ENCODE measurements at places on chromosomes 4 and X.

GRCh38 chr4:63526251-63526650 is 883.0 kb downstream of the TECRL start:
- no peak for DNase-seq

- DNase-seq = no peak
Observed at GRCh38 chr4:2624782-2625530, 88.5 kb downstream of the FAM193A start.

- no peak for DNase-seq
Observed at GRCh38 chrX:20672476-20672875, 405.8 kb upstream of the RPS6KA3 start.

DNA sequence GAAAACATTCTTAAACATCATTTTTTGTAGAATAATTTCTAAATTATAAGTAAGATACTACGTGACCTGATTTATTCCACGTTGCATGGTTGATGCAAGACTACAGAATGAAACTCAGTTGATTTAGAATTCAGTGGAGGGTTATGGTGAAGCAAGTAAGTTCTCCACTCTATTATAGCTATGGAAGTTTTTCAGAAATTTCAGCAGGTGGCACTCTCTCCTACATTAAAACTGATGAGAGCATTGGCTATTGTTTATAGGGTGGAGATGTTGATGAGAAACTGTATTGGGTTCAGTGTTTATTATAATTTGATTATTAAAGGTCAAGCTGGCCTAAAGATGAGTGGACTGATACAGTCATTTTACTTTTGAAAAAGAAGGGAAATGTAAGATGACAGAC is 88.0 kb downstream of the FNIP2 start:
- no peak for DNase-seq

DNA sequence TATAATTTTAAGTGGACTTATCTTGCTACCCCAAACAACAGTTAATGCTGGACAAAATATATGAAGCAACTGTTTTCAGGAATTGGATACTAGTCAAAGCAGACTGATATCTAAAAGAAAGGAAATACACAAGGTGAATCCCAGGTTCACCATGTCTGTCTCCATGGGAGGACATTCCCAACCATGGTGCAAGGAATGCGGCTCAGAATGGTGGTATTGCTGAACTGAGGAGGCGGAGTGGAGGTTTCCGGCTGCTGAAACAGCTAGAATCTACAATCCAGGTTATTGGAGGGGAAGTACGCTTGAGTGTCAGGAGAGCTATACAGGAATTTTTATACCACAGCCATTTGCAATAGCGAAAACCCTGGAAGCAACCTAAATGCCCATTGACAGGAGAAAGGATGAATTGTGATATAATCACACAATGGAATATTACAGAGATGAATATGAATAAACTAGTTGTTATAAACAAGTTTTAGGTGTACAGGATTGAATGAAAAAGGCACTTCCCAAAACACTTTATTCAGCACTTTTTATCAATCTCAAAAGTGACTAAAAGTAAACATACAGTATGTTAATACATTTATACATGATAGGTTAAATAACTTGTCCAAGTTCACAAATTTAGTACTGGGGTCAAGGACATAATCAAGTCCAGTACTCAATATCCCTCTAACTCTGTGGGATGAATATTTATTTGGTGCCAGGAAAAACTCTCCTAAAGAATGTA is 9.0 kb downstream of the HMGB2 start:
- no peak for DNase-seq

DNA sequence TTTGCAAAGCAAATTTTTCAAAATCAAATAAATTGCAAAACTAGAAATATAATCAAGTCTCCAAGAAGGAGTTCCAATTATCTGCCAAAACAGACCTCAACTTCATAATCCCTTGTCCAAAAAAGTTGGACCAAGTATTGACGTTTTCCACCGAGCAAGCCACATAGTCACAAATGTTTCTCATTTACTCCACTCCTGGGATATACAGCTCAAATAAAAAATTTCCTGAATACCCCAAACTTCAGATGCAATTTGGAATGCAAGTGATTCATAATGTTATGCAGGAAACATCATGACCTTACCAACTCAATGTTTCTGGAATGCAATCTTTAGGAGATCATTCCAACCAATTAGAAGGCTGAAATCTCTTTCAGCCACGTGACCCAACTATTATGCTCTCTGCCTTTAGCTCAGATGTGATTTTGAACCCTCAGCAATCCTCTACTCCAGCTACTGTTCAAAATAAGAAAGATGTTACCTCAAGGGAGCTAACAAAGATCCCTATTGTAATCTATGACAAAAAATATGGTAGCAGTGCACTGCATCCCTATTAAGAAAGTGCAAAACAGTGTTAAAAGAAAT is 72.4 kb downstream of the PRDM5 start:
- DNase-seq = no peak

DNA sequence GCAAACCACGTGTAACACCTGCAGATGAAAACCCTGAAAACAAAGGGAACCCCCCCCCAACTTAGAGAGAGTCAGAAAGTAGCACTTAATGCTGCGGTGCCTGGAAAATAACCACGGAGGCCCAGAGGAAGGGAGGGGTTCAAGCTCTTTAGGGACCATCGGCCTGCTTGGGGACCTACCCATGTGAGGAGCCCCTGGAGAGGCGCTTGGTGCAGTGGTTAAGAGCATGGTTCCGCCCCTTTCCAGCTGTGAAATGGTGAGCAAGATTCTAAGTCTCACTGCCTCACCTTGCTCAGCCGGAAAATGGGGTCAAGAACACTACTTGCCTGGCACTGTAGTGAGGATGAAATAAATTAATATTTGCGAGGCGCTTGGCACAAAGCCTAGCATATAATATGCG is 13.8 kb downstream of the SLC25A5 start:
- DNase-seq = no peak

- no peak for DNase-seq
Observed at GRCh38 chrX:69236641-69237040, 71.4 kb upstream of the PJA1 start.

DNA sequence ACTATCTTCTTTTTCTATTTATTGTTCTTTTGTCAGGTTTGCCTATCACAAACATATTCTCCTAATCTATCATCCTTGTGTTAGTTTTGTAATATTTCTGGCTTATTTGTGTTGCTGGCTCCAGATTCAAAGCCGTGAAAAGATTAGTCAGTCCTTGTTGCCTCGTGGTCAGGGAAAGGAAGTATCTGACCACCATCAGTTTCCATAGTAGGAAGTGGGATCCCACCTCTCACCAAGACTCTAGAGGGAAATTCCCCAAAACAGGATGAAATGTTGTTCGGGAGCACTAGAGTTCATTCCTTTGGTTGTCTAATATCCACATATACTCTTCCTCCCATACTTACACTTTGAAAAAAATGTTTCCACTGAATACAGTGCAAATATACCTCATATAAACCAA is 131.0 kb upstream of the HUWE1 start:
- no peak for DNase-seq

DNA sequence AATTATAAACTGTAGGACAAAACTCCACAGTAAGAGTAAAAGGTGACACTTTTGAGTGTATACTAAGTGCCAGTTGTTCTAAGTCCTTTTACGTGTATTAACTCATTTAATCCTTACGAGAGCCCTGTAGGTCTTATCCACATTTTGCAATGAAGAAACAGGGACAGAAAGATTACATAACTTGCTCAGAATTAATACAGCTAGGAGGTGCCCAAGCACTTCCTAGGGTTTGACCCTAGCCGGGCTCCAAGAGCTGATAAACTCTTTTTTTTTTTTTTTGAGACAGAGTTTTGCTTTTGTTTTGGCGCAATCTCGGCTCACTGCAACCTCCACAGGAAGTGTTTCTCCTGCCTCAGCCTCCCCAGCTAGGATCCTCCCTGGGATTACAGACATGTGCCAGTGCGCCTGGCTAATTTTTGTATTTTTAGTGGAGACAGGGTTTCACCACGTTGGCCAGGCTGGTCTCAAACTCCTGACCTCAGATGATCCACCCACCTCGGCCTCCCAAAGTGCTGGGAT is 110.4 kb downstream of the UBE2K start:
- DNase-seq = no peak

DNA sequence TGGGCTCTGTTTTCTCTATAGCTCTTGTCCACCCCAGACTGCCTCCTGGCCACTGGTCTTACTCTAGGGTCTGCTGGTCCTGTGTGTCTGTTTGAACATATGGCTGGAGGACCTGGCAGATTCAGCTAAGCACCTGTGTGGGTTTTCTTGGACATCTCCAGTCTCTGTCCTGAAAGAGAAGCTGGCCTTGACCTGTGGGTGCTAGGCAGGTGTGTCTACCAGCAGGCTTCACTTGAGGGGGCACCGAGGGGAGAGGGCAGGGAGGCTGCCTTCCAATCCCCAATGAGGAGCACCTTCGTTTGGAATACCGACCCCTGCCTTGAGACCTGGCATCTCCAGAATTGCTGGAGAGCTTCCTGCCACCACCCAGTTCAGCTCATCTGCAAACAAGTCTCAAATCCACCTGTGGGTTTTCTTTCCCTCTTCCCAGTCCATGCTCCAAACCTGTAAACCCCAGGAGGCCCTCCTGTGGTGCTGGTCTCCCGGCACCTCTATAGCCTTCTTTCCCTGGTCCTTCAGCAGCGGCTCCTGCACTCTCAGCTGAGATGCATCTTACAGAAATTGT is 45.2 kb downstream of the HTRA3 start:
- no peak for DNase-seq

DNA sequence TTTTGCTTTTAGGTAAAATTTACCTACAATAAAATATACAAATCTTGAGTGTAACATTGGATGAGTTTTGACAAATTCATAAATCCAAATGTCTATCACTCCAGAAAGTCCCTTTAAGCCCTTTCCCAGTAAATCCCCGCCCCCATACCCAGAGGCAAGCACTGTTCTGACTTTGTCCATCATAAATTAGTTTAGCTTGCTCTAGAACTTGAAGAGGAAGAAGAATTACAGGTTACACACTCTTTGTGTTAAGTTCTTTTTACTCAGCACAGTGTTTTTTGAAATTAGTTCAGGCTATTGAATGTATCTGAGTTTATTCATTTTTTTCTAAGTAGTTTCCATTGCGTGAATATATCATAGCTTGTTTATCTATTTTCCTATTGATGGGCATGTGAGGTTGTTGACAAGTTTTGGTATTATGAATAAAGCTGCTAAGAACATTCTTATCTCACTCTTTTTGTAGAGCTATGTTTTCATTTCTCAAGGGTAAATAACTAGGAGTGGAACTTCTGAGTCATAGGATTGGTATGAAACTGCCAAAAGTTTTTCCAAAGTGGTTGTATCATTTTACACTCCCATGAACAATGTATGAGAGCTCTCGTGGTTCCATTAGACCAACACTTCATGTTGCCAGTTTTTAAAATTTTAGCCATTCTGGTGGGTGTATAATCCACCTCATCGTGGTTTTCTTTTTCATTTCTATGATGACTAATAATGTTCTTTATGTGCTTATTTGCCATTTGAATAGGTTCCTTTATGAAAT is 22.4 kb upstream of the HPSE start:
- no peak for DNase-seq

GRCh38 chrX:41317477-41318208 is 16.3 kb upstream of the DDX3X start:
- no peak for DNase-seq

GRCh38 chr4:81663368-81663767 is 191.7 kb upstream of the RASGEF1B start:
- no peak for DNase-seq

- DNase-seq = no peak
Observed at GRCh38 chrX:69374569-69374968, 129.6 kb upstream of the NALF2 start.

DNA sequence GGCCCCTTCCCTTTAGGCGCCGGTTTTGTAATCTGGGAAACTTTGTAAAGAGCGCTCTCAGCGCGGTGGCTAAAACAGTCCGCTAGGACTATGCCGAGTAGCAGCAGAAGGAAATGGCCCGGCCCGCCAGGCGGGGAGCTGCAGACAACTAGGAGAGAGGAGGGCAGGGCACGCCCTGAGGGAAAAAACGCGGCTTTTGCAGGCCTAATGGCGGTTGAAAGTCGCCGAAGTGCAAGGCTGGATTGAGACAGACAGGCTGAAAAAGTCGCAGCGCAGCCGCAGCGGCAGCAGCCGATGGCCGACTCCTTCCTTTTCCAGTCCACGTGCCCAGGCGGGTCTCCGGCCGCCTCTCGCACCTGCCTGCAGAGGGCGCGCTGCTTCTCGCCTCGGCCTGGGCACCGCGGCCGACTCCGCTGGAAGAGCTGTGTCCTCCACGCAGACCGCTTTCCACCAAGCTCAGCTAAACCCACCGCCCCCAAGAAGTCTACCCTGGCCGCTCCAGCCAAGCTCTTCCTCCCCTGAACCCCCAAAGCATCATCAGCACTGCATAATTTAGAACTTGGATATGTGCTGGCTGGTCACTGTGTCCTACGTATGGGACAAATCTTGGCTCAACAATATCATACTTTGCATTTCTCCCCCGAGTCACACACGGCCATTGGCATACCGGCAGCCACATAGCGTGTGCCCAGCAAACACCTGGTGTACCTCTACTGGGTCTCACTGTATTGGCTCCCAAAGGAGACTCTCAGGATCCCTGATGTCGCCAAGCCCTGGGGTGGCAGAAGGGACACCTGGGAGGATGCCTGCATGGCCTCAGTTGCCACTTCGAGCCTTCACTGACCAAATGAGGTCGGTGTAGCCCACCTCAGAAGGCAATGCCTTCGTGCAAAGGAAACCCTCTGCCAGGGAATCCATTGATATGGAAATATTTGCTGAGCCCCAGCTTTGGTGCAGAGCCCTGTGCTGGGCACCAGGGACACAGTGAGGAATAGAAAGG is 14.5 kb downstream of the SLC25A5 start:
- DNase-seq = peak; percentile 54

- no peak for DNase-seq
Observed at GRCh38 chrX:133523081-133523487, 107.8 kb upstream of the GPC4 start.

- DNase-seq = no peak
Observed at GRCh38 chrX:100625985-100626491, 10.6 kb downstream of the TSPAN6 start.

DNA sequence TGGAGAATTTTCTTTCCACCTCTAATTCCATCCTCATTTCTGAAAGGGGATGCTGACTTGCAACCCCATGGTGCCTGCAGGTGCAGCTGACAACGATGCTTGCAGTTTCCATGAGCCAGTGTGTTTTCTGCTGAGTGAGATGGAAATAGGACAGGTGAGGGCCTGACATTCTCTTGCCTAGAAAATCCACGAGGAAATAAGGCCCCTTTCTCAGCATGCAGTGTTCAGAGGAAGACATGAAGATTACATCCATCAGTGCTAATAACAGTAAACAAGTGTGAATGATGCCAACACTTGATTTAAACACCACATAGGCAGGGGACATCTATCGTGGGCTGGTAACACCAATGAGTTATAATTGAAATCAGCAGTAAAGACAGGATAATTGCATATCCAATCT is 237.3 kb downstream of the NLGN4X start:
- DNase-seq = no peak

- DNase-seq = no peak
Observed at GRCh38 chr4:138135610-138136009, 106.5 kb downstream of the SLC7A11 start.

GRCh38 chr4:101599620-101600019 is 190.9 kb upstream of the BANK1 start:
- no peak for DNase-seq

DNA sequence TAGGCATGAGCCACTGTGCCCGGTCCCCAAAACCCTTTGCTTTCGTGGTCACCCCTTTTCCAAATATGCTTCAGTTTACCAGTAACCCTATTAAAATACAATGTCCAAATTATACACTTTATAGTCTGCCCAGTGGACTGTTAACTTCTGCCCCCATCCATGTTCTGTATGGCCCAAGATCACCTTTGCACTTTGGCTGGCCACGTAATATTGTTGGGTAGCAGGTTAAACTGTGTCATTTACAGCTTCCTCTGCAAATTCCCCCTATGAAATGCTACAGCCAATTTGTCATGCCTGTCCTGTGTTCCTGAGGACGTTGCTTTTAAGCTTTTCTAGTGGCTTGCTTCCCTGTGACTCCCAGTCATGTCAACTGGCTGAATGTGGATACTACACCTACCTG is 101.1 kb upstream of the IL13RA1 start:
- DNase-seq = no peak
